Stimulated activated CD8-positive, alpha-beta memory T cell treated with anti-CD3 and anti-CD28 coated beads, Interleukin-15, amount 100 ng/mL, for 48 hours (primary cell): ENCODE measurements at places on chromosomes 2 and 18.

DNA sequence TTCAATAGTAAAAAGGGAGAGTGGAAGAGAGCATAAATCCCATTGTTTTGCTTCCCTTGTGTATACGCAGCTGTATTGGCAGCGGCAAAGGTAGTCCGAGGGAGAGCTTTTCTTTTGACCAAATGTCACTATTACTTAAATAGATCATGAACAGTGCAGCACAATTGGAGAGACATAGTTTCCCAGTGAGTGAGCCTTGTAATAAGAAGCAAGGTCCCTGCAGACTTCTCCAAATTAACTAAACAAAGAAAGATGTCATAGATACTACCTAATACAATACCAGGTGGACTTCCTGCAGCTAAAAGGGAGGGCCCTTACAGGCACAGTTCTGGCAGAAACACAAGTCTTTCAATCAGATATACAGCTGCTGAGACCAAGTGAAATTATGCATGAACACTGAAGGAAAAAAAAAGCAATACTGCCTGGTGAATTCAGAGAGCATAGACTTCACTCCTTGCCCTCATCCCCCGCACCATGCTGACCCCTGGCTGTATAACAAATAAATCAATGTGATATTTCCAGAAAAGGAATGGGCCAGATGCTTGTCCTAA lies 404.7 kb upstream of the CDH2 start:
- DNase-seq: no peak

DNA sequence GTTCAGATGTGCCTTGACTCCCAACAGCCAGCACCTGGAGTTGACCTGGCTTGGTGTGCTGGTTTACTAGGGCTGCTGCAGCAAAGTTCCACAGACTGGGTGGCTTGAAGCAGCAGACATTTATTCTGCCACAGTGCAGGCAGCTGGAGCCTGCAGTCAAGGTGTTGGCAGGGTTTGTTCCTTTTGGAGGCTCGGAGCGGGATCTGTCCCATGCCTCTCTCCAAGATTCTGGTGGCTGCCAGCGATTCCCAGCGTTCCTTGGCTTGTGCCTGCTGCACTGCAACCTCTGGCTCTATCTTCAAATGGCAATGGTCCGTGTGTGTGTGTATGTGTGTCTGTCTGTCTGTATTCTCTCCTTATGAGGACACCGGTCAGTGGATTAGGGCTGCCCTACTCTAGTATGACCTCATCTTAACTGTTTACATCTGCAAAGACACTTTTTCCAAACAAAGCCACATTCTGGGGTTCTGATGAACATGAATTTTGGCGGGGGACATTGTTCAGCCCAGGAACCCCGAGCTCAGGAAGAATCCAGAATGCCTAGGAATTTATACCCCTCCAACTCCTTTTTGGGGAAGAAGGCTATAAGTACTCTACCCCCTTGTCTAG lies 44.7 kb upstream of the TMEM131 start:
- DNase-seq: no peak

DNA sequence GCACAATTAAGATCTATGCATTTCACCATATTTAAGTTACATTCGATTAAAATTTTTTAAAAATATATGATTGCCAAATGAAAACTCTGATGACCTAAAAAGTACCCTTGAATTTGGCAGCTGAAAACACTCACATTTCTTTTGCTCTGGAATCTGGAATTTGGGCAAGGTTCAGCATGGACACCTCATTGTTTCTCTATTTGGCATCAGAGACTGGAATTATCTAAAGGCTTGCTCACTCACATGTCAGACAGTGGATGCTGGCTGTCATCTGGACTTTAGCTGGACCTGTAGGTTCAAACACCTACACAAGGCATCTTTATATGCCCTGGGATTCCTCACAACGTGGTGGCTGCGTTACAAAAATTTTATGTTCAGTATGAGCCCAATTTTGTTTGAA lies 16.1 kb downstream of the MBOAT2 start:
- no peak for DNase-seq

DNA sequence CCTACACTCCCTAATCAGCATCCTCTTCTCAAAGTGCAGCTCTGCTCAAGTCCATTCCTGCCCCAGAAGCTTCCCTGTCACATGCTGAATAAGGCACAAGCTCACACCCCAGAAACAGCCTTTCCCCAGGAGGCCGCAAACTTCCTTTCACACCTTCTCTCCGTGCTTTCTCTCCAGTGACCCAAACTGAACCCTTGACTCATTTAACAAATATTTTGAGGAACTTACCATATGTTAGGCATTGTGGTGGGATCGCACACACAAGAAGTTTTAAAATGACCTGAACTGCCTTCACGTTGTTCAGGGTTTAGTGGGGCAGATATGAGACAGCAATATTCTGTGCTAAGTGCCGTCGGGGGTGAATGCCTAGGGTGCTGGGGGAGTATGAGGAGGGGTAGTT lies 161.3 kb downstream of the INSIG2 start:
- DNase-seq: no peak

DNA sequence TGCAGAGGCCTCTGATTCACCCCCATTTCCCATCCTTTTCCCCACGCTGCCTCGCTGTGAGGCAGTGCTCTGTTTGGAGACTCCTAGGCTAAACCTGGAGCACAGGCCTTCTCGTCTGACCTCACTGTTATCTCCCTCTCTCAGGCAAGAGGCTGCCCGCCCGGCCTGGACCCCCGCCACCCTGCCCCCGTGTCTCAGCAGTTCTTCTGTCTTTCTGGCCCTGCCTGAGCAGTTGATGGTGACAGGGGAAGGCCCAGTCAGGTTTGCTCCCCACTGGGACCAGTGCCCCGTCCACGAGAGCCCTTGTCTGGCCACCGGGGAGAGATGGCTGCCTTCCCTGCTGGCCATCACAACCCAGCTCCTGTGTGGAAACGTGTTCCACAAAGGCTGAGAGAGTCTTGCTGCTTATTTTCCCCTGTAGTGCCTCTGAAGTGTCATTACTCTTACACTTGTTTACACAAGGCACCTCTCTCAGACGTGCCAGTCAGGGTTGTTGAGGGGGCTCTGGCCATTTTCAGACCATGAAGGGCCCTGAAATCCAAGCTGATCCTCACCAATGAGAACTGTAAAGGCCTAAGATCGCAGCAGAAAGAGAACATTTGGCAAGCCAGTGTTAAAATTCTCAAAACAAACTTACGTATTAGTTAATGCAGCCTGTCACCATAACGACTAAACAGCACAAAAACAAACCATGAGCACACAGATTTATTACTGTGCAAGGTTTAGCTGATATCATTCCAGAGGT lies 210.9 kb downstream of the NDUFA10 start:
- no peak for DNase-seq

DNA sequence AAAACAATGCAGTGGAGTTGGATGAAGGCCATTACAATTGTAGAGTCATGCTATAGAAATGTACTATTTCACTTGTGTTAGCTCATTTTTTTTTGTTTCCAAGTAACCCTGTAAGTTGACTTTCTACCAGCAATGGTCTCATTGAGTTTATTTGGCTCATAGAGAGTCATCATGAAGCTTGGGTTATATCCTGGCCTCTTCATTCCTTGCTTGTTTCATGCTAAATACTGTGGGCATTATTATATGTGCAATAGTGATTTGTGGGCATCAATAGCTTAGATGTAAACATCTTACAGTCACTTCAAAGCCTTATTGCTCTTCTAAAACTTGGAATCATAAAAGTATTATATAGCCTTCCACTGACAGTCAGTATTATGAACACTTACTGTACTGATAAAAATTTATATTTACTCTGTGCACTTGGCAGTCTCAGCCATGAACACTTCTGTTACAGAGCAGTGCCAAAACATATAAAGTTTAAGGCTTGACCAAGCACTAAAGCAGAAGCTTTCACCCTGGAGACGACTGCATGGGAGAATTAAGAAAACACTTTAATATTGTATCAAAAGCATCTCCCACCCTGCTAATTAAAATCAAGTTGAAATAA lies 751.2 kb downstream of the SATB2 start:
- no peak for DNase-seq

- no peak for DNase-seq
These were observed 51.5 kb upstream of the CTAGE1 start for GRCh38 chr18:22469061-22469734.

GRCh38 chr18:3616744-3617143 lies 166.8 kb downstream of the TGIF1 start:
- no peak for DNase-seq

GRCh38 chr2:197929008-197929885 lies 124.9 kb downstream of the PLCL1 start:
- DNase-seq: no peak

DNA sequence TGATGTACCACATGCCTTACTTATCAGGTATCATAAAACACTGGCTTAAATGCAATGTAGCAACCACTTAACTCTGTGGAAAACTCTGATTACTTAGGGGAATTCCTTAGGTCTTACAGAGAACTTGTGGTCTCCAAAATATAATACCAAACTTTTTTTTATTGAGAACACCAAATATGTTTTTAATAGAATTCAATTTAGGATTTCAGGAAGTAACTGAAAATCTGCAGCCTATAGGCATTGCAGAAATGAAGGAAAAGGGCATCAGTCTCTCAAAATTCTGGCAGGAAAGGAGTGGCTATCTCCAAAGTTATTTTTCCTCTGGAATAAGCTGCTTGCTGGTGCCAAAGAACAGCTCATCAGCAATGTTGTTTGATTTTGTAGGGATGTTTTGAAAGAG lies 105.3 kb upstream of the UGP2 start:
- no peak for DNase-seq

DNA sequence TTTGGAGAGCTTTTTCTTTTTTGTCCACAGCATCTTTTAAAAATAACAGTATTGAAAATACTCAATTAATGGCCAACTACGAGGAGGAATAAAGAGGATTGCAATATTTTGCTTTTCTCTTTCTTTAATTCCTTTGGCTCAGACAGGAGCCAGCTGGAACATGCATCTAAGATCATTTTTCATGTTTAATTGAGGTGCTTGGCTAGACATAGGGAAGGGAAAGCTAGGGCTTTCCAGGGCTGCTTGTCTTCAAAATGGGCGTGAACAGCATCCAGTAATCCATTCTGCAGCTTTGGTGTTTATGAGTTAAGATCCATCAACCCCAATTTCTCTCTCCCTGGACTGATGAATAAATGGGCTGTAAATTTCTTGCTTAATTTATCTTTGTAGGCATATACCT lies 323.0 kb downstream of the PTPRM start:
- DNase-seq: no peak

DNA sequence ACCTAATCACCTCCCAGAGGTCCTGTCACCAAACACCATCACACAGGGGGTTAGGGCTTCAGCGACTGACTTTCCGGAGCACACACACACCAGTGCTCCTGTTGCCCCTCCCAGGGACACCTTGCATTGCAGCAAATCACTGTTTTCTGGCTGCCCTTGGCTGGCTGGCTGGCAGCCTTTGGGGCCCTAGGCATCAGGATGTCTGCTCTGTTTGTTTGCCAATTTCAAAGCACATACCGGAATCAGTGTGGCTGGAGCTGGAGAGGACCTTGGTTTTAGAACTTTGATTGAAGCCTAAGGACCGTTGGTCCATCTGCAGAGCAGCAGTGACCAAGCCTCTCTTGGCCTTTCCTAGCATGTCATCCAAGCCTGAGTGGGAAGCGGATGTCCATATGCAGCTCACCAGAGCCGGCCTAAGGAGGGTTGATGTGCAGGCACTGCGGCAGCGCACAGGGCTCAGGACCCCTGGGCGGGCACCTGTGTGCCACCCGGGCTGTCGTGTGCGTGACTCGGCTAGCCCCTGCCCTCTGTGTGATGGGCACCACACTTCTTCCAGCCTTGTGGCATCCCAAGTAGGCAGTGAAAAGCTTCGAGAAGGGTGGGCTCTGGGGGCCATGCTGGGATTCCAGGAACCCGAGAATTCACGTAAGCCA lies 62.1 kb downstream of the GBX2 start:
- DNase-seq: no peak

DNA sequence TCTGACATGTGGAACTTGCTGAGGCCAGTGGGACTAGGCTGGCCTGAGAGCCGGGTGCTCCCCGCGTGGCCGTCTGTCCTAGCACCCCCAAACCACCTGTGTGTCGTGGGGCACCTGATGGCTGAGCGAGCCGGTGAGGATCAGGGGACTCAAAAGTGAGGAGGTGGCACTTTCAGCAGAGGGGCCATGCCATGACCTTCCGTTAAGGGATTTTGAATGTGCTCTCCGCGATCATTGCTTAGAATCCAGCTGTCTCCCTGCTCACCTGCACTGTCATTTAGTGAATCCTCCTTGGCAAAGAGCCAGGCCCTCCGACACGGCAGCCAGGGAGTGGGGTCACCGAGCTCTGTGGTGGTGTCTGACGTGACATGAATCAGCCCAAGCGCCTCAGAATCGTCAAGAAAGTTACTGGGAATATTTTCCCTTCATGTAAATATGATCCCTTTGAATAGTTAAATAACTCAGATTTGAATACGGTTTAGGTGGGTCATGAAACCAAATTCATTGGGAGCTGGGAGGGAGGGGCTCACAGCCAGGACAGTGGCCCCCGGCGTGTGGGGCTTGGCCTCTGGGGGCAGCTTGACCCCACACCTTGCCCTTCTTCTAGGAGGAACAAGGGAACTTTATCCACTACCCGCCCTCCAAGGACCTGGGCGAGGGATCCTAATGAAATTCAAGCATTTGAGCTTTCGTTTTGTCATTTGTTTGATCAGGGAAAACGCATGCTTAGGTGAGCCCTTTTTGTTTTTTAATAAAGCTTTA lies 9.5 kb downstream of the NFATC1 start:
- peak; percentile 56 for DNase-seq

- no peak for DNase-seq
These were observed 90.2 kb downstream of the ZNF521 start for GRCh38 chr18:25261768-25262167.

GRCh38 chr2:29000481-29000880 lies 19.4 kb downstream of the TOGARAM2 start:
- no peak for DNase-seq

DNA sequence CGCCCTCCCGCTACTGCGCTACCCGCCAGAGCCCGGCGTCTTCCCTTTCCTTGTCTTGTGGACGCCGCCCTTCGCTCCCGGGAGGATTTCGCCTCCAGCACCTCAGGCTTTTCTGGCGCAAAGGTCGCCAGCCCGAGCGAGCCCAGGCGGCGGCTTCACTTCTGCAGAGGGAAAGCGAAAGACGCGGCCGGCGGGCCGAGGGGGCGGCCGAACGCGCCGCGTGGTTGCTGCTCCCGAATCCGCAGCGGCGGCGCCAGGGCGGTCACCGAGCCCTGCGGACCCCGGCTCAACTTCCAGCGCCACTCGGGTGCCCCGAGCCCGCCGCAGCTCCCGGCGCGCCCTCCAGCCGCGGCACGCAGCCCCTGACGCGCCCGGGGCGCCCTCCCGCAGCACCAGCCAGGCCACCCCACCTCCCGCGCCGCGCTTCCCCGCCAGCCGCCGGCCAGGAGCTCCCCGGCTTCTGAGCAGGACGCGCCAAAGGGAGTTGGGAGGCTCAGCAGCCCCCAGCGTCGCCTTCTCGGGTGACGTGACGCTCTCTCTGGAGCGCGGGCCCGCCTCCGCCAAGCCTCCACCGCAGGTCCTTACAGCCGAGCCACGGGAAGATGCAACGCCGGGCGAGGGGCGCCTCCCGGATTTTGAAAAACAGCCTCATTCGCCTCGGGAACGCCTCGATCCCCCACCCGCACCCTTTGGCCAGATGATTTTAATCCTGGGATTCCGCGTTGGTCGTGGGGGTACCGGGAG lies 84.9 kb upstream of the EPB41L3 start:
- no peak for DNase-seq

DNA sequence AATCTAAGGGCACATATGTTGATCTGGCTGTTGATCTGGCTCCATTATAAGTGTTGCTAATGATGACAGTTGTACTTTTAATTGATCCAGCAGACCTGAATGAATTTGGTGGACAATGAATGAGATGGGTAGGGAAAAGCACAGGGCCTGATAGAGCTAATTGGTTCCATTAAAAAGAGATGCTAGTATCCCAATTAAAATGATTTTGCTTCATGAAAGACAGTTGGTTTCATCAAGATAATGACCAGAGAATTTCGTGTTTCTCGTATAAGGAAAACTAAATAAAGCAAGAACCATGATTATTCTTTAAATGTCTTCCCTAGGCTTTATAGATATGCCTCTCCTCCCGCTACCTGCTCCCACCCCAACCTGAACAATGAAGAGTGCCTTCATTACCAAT lies 108.6 kb upstream of the LRRTM1 start:
- DNase-seq: no peak
